ENCODE measurements at places on chromosomes 6 and 20. TPM values are rescaled to one million over a fixed set of nuclear protein-coding genes. Genes with fewer than 3 reads are reported as not detected.
A peak's percentile ranks its signal among the peaks of the same experiment; 100 is the strongest.

DNA sequence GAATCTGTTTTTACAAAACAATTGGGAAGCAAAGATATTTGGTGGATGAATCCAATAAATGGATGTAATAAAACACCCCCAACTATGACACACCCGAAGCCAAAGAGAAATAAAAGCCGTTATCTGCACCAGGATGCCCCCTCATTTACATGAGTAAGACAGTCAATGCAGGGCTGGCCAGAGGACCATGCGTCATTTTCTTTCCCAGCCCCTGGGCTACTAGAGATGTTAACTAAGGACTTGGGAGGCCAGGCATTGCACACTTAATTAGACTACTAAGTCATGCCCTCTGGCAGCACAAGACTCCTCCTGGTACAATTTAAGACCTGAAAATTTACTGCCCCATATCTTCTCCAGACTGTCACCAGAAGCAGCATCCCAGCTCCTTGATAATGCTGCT, 3.2 kb downstream of the LEMD2 start:
- no peak for DNase-seq

DNA sequence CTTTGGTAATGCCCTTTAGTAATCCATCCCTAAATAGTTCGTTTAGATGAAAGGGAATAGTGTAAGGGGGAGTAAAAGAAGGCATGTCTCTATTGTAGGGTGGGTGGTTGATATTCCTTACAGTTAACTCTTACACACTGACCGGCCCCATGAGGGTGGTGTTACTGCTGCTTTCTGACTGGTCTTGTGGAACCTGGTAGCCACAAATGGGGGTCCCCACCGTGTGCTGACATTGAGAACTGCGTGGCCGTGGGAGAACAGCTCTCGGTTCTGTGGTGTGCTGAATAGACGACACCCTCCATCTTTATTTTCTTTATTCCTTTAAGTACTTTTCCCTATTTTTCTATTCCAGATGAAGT, 19.3 kb downstream of the MRAP2 start:
- no peak for DNase-seq

GRCh38 chr6:99611148-99611547, 4.5 kb downstream of the PRDM13 start:
- DNase-seq = no peak

DNA sequence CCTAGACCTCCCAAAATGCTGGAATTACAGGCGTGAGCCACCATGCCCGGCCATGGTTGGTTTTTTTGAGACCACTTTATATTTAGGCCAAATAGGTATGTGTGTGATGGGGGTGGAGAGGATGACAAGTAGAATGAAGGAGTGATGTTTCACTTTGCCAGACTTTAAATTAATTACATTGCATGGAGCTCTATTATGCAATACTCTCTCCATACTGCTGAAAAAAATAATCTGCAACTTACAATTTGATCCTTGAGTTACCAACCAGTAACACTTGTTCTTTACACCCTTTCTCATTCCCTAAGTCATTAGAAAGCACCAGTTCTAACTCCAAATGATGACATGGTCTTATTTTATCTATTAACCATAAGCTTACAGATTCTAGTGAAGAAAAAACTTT, 26.8 kb downstream of the GINM1 start:
- no peak for DNase-seq

Gene ISM1
- 0.33 TPM for total RNA-seq

GRCh38 chr6:44921798-44922197, 406.3 kb upstream of the RUNX2 start:
- no peak for DNase-seq

- DNase-seq = no peak
These were observed 14.3 kb upstream of the LAMA4 start for GRCh38 chr6:112268654-112269053.

DNA sequence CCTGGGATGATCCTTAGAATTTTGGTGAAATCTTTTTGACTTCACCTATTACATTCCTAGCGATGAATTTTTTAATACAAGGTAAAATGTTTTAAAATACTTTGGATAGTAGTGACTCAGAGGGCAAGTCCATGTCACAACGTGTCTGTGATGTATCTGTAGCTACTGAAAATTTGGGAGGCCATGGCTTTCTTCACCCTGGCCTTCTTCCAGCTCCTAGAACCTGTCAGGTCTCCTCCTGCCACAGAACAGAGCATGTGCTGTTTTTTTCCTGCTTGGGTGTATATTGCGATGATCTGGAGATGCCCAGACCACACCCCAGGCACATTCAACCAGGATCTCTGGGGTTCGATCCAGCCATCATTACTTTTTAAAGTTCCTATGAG, 194.4 kb downstream of the BTBD3 start:
- no peak for DNase-seq

GRCh38 chr6:35168461-35168861, 27.3 kb upstream of the TCP11 start:
- DNase-seq = no peak

Gene TBC1D22B
- 9.4 TPM for total RNA-seq

GRCh38 chr6:88872962-88873361, 90.5 kb downstream of the RNGTT start:
- no peak for DNase-seq

DNA sequence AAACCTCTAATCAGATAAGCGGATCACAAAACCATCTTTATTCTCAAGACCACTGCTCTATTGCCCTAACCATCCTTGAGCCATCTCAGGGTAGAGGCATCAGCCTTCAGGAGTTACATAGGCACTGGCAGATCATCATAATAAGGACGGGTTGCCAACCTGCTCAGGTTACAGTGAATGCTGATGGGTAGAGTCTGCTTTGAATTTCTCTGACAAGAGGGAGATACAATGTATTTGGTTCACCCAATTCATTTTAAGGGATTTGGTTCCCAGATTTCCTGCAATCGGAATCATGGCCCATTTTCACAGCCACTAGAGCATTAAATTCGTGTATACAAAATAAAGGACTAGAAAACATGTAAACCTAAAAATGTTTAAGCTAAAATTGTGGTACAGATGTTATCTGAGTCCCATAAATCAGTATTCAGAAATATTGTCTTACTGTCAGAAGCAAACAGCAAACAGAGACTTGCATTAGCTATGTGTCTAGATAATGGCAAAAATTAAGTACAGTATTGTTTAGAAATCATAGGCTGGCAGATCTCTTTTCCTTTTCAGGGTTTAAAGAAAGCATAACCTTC, 41.9 kb upstream of the TMEM170B start:
- DNase-seq = no peak

Gene MYL9
- total RNA-seq = not detected

Gene KIF13A
- total RNA-seq = 0.81 TPM

Gene NOL7
- 75.9 TPM for total RNA-seq

- no peak for DNase-seq
These were observed 157.5 kb downstream of the TBX18 start for GRCh38 chr6:84606860-84607259.

- DNase-seq = no peak
These were observed 971.1 kb upstream of the MAN1A1 start for GRCh38 chr6:120320481-120321162.

DNA sequence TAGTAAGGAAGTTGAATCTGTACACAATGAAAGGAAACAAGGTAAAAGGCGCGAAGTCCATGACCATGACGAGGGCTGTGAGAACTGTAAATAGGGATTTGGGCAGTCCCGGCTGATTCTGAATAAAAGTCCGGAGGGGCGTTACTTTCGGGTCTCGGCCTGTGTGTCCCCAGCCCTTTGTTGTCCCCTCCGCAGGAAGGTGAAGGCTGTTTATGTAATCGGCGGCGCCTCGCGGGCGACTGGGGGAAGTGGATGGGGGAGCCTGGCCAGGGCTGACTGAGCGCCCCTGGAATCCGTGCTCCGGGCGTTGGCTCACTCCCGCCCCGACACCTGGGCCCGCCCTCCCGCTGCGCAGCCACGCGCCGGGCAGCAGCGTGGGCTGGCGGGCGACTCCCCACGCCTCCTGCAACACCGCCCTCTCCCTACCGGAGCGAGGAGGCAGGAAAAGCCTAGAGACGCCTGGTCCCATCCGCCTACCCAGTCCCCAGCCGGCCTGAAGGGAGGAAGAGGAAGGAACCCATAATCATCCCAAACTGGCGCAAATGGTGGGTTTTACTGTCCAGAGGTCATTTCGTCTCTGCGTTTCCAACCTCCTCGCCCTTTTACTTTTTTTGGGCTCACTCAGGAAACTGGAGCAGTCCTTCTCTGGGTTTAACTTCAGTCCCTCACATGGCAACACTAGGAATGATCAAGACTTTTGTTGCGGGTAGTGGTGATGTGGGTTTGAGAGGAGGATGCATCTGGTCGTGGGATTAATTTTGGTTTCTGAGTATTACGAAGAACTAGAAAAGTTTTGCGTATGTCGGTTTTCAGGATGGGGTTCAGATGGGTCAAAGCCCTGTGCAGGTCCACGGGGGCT, 12.1 kb downstream of the TRIM31 start:
- peak; percentile 16 for DNase-seq

- DNase-seq = no peak
These were observed 100.0 kb upstream of the RIPOR2 start for GRCh38 chr6:25035512-25036435.

Gene MPIG6B
- total RNA-seq = 1.9 TPM

DNA sequence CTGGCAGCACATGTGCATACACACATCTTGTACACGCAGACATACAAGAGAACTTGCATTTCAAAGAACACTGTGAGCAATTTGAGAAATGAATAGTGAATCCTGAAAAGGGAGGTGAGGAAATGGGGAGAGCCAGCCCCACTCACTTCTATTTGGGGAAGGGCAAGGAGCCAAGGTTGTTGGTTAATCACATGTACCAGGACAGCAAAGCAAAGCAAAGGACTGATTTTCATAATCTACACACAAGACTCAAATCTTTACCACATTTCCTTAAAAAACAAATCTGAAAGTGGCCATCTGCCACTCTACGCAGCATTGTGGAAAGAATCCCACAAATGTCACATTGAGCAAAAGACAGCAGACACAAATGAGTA, 35.0 kb upstream of the KIF16B start:
- DNase-seq = no peak

DNA sequence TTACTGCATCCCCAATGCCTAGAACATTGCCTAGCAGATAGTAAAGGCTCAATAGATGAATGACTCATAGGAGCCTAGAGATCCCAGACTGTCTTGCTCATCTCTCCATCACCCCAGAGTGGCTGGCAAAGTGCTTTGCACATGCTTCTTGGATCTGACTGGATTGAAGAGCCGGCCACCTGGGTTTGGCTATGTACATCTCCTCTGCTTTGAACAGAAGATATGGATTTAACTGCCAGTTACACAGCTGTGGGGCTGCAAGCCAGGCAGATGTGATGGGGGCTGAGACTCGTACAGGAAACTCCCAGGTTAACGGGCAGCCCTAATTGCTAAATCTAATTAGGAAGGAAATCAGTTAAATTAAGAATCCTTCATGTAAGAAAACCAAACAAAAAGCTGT, 28.6 kb downstream of the MYLIP start:
- DNase-seq = no peak

GRCh38 chr20:16904751-16905150, 156.6 kb downstream of the OTOR start:
- no peak for DNase-seq

Gene LINC00237
- total RNA-seq = not detected

Gene INSM1
- not detected for total RNA-seq

Measured in naive thymus-derived CD8-positive, alpha-beta T cell (primary cell).